Activated CD4-positive, alpha-beta T cell treated with anti-CD3 and anti-CD28 coated beads, Interleukin-2, amount 50 U/mL, for 24 hours (primary cell): ENCODE measurements at places on chromosomes 16 and 17.

GRCh38 chr16:62940569-62940968, 904.3 kb upstream of the CDH8 start:
- DNase-seq, result no peak

DNA sequence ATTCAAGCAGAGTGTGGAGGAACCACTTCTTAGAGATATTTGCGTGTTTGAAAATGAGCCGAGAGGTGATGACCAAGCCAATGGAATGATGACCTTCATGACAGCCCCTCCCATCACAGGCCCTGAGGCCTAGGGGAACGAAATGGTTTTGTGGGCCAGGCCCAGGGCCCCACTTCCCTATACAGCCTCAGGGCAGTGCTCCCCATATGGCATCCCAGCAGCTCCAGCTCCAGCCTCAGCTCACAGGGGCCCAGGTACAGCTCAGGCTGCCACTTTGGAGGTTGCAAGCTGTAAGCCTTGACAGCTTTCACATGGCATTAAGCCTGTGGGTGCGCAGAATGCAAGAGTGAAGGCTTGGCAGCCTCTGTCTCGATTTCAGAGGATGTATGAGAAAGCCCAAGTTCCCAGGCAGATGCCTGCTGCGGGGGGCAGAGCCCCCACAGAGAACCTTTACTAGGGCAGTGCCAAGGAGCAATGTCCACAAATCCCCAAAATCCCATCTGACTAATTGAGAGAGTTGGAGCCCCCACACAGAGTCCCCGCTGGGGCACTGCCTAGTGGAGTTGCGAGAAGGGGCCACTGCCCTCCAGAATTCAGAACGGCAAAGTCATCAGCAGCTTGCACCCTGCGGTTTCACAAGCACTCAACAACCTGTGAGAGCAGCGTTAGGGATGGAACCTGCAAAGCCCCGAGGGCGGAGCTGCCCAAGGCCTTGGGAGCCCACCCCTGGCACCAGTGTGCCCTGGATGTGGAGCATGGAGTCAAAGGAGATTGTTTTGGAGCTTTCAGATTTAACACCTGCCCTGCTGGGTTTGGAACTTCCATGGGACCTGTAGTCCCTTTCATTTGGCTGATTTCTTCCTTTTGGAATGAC, 21.2 kb downstream of the CHMP6 start:
- DNase-seq, result no peak

GRCh38 chr17:45432405-45433158, at the start of gene ARHGAP27:
TSS of gene ARHGAP27 (minus strand) at chr17:45432870. CDS start at chr17:45430279, 2,591 bp downstream.
- no peak for DNase-seq

- DNase-seq, result no peak
Observed at GRCh38 chr17:74759941-74760340, 11.5 kb downstream of the NHERF1 start.

GRCh38 chr16:71610447-71610846, 15.5 kb upstream of the MARVELD3 start:
- no peak for DNase-seq
